CD4-positive, alpha-beta T cell treated with Interleukin-4 for 4 hours (primary cell): ENCODE measurements at places on chromosomes 1 and 21.
A peak's percentile ranks its signal among the peaks of the same experiment; 100 is the strongest.

DNA sequence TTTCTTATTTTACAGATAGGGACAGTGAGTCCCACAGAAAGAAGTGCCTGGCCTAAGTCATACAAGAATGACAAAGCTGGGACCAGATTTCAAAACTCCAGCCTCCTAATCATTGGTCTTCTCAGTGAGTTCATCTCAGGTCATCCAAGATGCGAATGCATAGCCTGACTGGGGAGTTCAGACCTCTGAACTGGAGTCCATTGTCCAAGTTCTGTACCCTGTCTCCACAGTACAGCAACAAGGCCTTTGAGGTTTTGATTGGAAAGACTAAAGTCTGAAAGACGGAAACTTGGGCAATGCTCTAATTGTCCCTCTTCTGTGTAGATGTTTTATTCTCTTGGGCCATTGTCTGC lies 62.0 kb downstream of the TNN start:
- no peak for DNase-seq

- DNase-seq = no peak
Observed at GRCh38 chr1:156527584-156527983, 27.0 kb upstream of the MEF2D start.

GRCh38 chr1:156993426-156994147 lies 52.0 kb downstream of the ARHGEF11 start:
- no peak for DNase-seq

DNA sequence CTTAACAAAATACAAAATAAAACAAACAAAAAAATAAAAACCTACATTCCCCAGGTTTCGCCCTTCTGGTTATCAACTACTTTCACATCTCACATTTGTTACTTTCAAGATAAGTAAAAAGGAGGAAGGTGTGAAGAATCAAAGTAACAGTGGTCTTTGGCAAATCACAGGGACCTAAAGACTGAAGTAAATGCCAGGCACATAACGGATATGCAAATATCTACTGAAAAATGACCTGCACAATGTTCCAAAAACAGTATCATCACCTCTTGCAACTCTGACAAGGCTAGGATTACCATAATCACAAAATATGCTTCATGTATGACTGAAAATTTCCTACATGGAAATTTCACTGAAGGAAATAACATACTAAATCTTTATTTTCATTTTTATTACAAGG lies 29.3 kb downstream of the COP1 start:
- no peak for DNase-seq

DNA sequence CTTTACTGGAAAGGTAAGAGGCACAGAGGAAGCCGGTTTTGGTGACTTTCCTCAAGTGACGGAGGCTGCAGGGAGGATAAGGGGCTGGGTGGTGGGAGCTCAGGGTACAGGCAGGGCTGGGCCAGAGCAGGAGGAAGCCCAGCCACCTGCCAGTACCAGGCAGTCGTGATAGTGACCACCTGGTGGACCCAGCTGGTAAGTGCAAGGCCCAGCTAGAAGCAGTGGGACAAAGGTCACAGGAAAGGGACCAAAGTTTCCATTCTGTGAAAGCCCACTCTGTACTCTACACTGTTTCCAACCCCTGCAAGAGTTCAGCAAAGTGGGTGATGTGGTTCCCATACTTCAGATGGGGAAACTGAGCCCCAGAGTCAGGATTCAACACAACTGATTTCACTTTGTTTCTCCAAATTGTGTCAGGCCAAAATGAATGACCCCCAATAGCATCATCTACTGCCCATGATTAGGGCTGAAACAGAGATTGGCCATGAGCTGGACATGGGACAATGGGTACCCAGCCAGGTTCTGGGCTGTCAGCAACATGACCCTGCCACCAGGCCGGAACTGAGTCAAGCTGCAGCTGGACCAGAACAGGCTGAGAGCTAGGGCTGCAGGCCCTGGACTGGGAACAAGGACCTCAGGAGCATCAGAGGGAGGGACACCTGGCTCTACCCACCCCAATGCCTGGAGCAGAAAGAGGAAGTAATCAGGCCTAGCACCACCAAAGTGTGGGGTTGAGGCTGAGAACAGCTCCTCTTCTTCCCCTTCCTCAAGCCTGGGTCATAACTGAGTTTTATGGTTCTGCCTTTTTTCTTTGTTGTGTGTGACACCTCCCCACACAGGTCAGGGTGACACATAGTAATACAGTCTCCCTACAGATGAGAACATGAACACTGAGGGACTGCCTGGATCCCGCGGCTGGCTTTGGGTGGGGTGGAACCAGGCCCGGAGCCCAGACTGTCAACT lies 50.2 kb downstream of the KCNN3 start:
- DNase-seq = no peak

DNA sequence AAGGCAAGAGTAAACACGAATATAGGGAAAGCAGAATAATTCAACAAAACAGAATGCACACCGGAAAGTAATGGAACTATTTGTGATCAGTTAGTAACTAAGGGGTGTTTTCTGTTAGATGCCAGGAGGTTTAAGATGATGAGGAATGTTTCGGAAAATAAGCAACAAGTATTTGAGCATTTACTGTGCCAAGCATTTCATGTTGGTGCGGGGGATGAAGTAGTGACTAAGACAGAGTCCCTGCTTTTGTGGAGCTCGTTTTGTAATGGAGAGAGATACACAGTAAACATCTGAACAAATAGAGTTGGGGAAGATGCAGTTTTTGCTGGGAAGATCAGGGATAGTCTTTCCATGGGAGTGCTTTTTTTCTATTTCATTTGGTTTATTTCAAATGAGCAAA lies 78.7 kb downstream of the DYRK1A start:
- DNase-seq = no peak

DNA sequence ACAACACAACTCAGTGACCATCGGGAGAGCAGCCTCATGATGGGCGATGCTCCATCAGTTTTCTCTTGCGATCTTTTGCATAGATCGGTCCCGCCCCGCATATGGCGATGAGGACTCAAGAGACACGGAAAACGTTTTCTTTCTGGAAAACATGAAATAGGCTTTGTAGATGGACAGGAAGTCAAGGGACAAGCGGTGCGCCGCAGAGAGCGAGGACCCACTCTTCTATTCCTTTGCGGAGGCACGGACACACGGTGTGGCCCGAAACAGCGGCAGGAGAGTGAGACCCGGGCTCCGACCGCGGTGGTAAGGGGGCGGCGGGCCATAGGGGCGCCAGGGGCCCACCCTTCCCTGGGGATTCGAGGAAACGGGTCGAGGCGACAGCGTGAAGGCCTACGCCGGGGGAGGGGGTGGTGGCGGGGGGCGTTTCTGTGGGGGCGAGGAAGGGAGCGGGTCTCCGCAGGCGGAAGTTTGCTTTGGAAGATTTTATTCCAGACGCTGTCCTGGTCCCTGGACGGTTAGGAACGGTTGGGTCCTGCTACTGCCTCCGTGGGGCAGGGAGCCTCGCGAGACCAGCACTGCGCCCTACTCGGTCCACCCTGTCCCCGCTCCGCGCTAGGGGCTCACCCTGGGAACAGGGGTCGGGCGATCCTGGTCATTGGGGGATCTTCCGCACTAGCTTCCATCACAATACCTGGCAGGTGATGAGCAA lies 796 bp upstream of the TDRKH start:
- no peak for DNase-seq

- no peak for DNase-seq
Observed at GRCh38 chr1:51070640-51071039, 31.4 kb upstream of the C1orf185 start.

DNA sequence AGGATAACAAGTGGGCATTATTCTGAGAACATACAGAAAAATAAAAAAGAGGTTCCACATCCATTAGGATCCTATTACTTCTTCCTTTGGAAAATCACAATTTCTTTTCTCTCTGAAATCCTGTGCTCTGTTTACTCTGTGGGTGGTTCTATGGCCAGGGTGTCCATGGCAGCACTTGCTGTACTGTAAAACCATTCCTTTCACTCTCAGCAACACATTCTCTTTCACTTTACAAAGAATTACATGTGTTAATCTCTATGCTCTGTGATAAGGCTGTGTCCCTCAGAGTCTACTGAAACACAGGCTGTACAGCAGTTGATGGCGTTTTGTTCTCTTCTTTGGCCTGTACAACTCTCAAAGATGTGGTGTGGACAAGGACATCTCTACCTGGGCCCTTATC lies 524.1 kb downstream of the PTBP2 start:
- no peak for DNase-seq

- peak; percentile 59 for DNase-seq
Observed at GRCh38 chr1:64505944-64506655, 36.2 kb downstream of the CACHD1 start.
